CD14-positive monocyte (primary cell): ENCODE measurements at places on chromosomes 2 and 18. TPM values are rescaled to one million over a fixed set of nuclear protein-coding genes. Genes with fewer than 3 reads are reported as not detected.

- no peaks in the 10 kb centered on the region for H3K27me3 ChIP-seq
- H3K36me3 ChIP-seq = no peaks in the 10 kb centered on the region
- no peak overlapping the region for H3K4me3 ChIP-seq
- no peaks in the 10 kb centered on the region for H3K4me1 ChIP-seq
- no peak overlapping the region for H3K27ac ChIP-seq
Measured at GRCh38 chr2:209351636-209352035, 72.2 kb upstream of the MAP2 start.

DNA sequence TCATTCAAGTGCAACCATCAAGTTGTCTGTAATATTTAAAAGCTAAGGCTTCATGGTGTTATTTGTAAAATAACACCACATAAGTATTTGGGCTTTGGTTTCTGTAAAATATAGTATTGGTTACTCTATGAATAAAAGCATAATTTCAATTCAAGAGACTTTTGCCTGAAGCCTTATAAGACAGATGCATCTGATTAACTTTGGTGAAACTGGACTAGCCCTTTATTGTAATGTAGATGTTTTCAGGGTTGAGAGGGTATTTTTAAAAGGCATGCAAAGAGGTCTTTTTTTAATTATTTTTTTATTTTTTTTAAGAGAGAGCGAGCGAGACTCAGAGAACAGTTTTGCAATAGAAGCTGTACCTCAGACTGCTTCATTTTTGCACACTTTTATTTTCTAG, 66.5 kb downstream of the ASXL3 start:
- H3K27me3 ChIP-seq = no peaks in the 10 kb centered on the region
- H3K4me1 ChIP-seq = no peaks in the 10 kb centered on the region
- H3K4me3 ChIP-seq = no peak overlapping the region
- no peak overlapping the region for H3K27ac ChIP-seq
- no peaks in the 10 kb centered on the region for H3K36me3 ChIP-seq

DNA sequence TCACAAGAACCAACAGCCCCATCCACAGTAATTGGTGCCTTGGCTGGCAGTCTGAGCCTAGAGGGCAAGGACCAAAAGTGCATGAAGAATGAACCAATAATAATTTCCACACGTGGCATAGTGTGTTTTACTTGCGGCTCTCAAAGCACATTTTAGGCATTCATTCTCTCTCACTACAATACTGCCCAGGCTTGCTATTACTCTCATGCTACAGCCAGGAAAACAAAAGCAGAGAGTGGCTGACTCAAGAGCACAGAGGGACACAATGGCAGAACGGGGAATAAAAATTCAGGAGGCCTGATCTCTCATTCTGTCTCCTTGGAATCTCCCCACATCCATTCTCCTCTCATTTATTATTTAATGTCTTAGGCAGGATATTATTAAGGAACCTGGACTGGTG, 57.0 kb upstream of the NOL4 start:
- no peaks in the 10 kb centered on the region for H3K27me3 ChIP-seq
- H3K27ac ChIP-seq = no peak overlapping the region
- no peaks in the 10 kb centered on the region for H3K4me1 ChIP-seq
- DNase-seq = no peak

DNA sequence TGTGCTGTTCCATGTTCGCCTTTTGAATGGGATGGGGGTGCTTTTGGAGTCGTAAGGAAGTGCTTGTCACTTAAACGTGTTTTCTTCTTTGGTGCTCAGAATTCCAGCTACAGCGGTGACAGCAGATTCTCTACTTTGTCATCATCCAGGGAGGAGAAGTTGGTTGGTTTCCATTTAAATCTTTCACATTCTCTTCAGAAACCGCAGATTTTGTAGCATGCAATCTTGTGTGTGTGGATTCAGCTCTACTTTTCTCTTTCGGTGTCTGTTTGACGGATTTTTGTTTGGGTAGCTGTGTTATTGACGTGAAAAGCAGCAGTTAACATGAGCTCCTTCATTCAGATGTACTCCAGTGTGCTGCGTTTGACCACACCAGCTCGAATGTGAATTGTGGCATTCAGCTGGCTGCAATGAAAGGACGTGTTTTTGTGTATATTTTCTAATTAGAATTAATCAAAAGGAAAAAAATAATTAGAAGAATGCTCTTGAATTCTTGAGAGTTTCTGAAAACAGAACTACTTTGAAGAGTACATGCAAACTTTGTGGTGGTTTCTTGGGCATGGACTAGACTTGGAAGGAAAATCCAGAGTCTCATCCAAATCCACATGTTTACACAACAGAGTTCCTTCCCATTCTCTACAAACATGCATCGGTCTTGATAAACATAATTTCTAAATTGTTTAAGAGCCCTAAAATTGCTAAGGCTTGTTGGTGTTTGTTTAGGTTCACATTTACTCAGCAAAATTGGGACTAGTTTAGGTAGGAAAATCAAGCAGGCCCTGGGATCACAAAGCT, 68.7 kb upstream of the RBM44 start:
- no peak overlapping the region for H3K27ac ChIP-seq
- no peak overlapping the region for H3K4me3 ChIP-seq
- DNase-seq = no peak
- peaks cover 47% of the 10 kb centered on the region for H3K4me1 ChIP-seq
- no peaks in the 10 kb centered on the region for H3K27me3 ChIP-seq

DNA sequence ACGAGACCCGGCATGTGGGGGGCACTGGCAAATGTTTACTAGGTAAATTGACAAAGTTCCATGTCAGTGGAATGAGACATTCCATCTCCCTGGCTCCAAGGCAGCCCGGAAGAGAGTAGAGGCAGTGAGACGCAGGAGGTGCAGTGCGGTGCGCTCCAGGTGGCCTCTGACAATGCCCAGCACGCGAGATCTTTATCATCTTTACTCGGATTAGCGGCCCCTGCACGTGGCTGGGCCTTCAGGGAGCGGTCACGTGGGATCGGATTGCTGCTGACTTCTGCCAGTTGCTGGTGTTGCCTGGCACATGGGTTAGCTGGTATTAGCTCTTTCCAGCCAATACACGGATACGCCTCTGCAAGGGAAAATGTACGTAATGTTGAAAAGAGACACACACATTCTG, 151.2 kb upstream of the ALKAL2 start:
- H3K27me3 ChIP-seq = no peaks in the 10 kb centered on the region
- no peak for DNase-seq
- H3K4me3 ChIP-seq = no peak overlapping the region
- no peaks in the 10 kb centered on the region for H3K36me3 ChIP-seq
- no peak overlapping the region for H3K27ac ChIP-seq

- H3K4me1 ChIP-seq = peaks cover 14% of the 10 kb centered on the region
- DNase-seq = peak; percentile 57
- peak overlapping the region; percentile 53 for H3K4me3 ChIP-seq
- H3K27me3 ChIP-seq = peaks cover 88% of the 10 kb centered on the region
Measured at GRCh38 chr2:222318026-222318711, 19.4 kb upstream of the PAX3 start.

DNA sequence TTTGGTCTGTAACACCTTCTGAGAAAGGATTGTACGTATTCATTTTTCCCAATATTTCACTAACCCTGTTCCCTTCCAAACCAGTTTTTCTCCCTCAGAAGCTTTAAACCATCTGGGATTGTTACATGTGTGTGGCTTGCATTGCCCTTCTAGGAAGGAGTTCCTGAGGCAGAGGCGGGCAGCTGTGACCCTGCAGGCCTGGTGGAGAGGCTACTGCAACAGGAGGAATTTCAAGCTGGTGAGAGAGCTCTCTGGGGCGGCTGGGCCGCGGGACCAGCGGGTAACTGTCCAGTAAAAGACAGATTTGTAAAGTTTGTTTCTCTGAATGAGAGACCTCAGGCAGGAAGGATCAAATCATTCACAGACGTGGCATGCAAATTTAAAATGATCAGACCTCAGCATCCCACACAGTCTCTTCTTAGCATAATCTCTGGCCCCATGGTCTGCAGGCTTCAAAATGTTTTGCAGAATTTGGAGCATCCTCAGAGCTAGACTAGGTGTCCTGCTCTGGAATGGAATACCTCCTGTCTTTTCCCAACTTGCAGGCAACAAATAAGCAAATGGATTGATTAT, 40.2 kb upstream of the GPR17 start:
- DNase-seq = no peak
- H3K27ac ChIP-seq = no peak overlapping the region
- H3K36me3 ChIP-seq = no peaks in the 10 kb centered on the region
- H3K4me1 ChIP-seq = no peaks in the 10 kb centered on the region
- H3K27me3 ChIP-seq = no peaks in the 10 kb centered on the region

DNA sequence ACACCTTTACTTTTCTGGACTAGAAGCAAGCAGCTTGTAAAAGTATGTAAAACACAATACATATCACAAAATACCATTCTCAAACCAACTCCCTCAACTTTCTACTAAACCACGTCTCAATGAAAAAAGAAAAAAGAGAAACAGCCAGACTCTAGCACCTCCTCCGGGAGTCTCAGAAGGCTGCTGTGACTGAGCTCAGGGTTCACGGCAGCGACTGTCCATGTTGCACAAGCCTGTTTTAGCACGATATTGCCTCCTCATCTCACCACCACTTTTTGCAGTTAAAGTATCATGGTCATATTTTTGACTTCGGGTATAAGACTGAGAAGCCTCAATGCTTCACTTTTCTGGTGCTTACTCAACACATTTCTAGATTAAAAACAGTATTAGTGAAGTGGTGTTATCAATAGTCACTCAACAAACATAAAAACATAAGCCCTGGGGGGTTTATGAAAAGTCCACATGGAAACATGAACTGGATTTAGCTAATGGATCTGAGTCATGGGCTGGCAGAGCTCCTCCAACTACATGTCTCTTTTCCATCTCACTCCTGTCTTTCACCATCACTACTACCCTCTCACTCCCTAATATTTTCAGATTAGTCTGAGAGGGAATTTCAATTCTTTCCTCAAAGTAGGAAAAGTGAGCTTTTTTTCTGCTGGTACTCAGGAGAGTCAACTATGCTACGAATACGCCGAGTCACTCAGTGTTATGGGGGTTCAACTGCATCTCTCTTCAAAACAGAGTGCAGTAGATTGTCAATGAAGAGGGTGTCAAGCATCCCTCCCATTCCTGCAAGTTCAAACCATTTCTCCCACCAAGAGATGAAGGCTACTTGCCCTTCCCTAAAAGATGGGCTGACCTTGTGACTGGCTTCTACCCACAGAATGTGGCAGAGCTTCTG, 113.7 kb downstream of the OSR1 start:
- no peak overlapping the region for H3K27ac ChIP-seq
- no peak overlapping the region for H3K4me3 ChIP-seq
- no peak for DNase-seq
- no peaks in the 10 kb centered on the region for H3K27me3 ChIP-seq
- H3K4me1 ChIP-seq = no peaks in the 10 kb centered on the region

DNA sequence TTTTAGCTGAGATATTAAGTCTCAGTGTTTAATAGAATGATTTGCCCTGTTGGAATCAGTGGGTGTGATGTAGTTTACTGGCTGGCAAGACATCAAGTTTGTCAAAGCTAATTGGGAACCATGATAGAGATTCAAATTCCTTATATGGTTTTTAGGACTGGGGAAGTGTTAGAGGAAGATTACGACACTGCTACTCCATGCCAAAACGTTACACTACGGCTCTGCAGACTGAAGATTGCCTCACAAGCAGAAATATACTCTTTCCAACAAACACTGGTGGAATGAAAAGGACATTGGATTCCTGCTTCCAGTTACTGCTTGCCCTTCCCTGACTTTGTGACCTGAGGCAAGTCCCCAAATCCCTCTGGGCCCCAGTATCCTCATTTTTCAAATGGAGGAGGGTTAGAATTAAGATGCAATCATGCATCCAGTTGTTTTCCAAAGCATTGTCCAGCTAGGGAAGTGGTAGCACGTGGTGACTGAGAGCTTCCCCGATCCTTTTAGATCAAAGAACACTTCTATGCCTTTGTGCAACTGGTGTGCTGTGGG, 147.6 kb downstream of the CDC42EP3 start:
- H3K27ac ChIP-seq = no peak overlapping the region
- H3K4me1 ChIP-seq = peaks cover 45% of the 10 kb centered on the region
- H3K27me3 ChIP-seq = no peaks in the 10 kb centered on the region
- H3K4me3 ChIP-seq = no peak overlapping the region
- DNase-seq = peak; percentile 64

DNA sequence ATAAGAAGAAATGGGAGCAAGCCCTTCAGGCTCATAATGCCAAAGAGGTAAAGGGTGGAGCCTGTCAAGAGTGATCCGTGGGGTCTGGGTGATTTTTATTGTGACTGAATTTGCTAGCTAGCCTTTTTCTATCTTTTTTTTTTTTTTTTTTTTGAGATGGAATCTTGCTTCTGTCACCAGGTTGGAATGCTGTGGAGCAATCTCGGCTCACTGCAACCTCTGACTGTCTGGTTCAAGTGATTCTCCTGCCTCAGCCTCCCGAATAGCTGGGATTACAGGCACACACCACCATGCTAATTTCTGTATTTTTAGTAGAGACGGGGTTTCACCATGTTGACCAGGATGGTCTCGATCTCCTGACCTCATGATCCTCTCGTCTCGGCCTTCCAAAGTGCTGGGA, 29.1 kb downstream of the DRC1 start:
- no peaks in the 10 kb centered on the region for H3K27me3 ChIP-seq
- no peak overlapping the region for H3K4me3 ChIP-seq
- H3K27ac ChIP-seq = no peak overlapping the region
- H3K36me3 ChIP-seq = no peaks in the 10 kb centered on the region
- DNase-seq = no peak
- H3K4me1 ChIP-seq = no peaks in the 10 kb centered on the region

- DNase-seq = no peak
- no peaks in the 10 kb centered on the region for H3K27me3 ChIP-seq
- no peak overlapping the region for H3K27ac ChIP-seq
- H3K4me3 ChIP-seq = no peak overlapping the region
Measured at GRCh38 chr2:164706522-164706921, 85.2 kb upstream of the GRB14 start.

- no peak overlapping the region for H3K27ac ChIP-seq
- no peaks in the 10 kb centered on the region for H3K36me3 ChIP-seq
- no peak overlapping the region for H3K4me3 ChIP-seq
- H3K4me1 ChIP-seq = no peaks in the 10 kb centered on the region
- no peaks in the 10 kb centered on the region for H3K27me3 ChIP-seq
Measured at GRCh38 chr2:171287611-171288010, 126.9 kb upstream of the TLK1 start.

DNA sequence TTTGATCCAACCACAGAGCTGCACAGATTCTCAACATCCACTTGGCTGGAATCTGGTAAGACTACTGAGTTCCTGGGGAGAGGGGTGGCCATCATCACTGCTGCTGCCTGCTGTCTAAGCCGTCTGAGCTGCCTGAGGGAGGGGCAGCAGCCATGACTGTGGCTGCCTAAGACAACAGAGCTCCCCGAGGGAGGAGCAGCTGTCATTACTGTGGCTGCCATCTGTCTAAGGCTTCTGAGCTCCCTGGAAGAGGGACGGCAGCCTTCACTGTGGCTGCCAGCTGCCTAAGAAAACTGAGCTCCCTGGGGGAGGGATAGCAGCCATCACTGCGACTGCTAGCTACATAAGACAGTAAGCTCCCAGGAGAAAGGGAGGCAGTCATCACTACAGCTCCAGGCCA, 584.4 kb downstream of the NR4A2 start:
- no peaks in the 10 kb centered on the region for H3K36me3 ChIP-seq
- H3K27ac ChIP-seq = no peak overlapping the region
- H3K4me1 ChIP-seq = no peaks in the 10 kb centered on the region

The CTLA4 gene
- not detected for polyA plus RNA-seq

The KIDINS220 gene
- 26.3 TPM for polyA plus RNA-seq

The LBH gene
- polyA plus RNA-seq = 0.41 and 1.1 TPM in 2 replicates

The TMEM200C gene
- polyA plus RNA-seq = not detected

The BMP10 gene
- not detected in 2 replicates for polyA plus RNA-seq

The LDLRAD4 gene
- polyA plus RNA-seq = 13.8 TPM
